ENCODE measurements at places on chromosomes 3 and 15.

GRCh38 chr15:100310041-100310405 lies 31.8 kb downstream of the ADAMTS17 start:
- DNase-seq = no peak

DNA sequence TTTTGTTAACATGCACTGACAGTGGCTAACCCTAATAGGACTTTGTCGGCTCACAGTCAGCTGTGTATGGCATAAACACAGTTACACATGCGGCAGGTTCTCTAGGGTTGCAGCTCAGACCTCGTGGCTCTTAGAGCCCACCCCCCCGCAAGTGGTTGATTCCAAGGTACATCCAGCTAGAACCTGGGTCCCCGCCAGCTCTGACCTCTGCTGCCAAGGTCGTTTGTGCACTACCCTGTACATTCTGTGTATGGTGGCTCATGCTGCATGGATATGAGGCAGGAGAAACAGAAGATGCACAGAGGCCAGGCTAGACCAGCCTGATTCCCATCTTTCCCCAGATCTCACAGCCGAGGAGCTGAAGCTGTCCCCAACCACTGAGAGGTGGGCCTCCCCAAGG lies 25.9 kb downstream of the PRR20G start:
- DNase-seq = no peak

GRCh38 chr15:72112116-72112515 lies 5.8 kb downstream of the MYO9A start:
- no peak for DNase-seq

DNA sequence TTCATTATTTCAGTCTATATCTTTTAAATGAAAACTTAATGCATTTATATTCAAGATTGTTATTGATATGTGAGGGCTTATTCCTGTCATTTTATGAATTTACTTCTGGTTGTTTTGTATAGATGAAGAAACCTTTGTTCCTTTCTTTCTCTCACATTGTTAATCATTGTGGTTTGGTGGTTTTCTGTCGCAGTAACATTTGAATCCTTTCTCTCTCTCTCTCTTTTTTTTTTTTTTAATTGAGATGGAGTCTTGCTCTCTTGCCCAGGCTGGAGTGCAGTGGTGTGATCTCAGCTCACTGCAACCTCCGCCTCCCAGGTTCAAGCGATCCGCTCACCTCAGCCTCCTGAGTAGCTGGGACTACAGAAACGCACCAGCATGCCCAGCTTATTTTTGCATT lies 22.1 kb downstream of the AGBL1 start:
- DNase-seq = no peak

- DNase-seq = no peak
Measured at GRCh38 chr3:138367911-138368310, 19.5 kb downstream of the MRAS start.

GRCh38 chr15:25971053-25971452 lies 107.9 kb upstream of the ATP10A start:
- DNase-seq = no peak

All from G401 (cell line).